ENCODE measurements at places on chromosomes 11 and 22.
A peak's percentile ranks its signal among the peaks of the same experiment; 100 is the strongest.

- DNase-seq = no peak
Measured at GRCh38 chr11:56642339-56642738, at the start of gene OR5AP2. OR5AP2 (minus strand) TSS chr11:56642439; CDS start chr11:56642439, 0 bp downstream.

DNA sequence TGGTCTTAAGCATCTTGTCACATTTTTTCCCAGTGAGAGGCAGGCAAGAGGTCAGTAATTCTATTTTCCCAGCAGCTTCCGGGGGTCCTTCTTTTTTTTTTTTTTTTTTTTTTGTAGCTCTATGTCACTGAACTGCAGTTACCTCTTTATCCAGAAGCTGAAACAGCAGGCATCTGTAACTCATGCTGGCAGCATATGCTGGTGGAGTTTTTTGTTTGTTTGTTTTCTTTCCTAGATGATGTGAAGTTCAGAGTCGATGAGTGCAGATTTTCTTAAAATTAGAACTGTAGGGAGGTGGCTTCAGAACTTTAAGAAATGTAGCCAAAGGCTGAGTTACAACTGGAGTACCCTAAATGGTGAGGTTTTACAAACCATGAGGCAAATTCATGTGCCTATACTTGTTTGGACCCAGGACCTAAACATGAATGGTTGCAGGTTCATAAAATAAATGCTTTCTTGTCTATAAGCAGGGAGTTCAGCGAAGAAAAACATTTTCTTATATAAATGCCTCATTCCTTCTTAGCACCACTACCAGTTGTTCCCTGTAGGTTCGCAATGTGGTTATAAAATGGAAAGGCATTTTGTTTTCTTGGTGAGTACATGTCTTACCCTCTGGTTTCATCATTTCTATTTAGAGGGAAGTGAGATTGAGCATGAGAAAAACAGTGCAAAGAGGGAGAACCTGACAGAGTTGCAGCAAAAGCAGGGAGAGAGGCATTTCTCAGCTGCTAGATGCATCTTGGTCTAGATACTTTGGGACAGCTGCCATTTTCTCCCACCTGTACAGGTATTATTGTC, 84.0 kb downstream of the TRIM44 start:
- no peak for DNase-seq

DNA sequence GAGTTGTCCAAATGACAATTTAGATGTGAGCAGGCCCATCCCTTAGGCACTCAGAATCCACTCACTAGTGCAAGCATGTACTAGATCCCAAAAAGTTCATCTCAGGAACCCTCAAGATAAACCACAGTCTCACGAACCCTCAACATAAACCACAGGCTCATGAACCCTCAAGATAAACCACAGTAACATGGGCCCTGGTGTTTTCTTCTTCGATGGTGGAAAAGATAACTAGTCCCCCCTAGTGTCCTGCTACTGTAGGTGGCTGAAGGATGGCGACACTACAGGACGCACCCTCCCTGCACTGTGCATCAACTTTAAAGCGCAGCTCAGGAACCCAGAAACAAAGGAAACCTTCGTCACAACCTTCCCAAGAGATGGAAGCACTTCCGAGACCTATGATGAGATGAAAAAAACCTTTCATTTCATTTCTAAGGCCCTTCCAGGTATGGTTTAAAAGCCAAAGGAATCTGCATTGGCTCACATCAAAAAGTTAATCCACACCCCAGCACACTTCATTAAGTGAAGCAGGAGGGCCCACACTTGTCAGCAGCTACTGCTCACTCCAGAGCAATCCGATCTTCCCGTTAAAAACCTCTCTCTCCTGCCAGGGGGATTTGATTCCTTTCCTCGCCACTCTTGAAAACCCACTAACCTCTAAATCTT, 2.4 kb downstream of the LARGE1 start:
- no peak for DNase-seq

DNA sequence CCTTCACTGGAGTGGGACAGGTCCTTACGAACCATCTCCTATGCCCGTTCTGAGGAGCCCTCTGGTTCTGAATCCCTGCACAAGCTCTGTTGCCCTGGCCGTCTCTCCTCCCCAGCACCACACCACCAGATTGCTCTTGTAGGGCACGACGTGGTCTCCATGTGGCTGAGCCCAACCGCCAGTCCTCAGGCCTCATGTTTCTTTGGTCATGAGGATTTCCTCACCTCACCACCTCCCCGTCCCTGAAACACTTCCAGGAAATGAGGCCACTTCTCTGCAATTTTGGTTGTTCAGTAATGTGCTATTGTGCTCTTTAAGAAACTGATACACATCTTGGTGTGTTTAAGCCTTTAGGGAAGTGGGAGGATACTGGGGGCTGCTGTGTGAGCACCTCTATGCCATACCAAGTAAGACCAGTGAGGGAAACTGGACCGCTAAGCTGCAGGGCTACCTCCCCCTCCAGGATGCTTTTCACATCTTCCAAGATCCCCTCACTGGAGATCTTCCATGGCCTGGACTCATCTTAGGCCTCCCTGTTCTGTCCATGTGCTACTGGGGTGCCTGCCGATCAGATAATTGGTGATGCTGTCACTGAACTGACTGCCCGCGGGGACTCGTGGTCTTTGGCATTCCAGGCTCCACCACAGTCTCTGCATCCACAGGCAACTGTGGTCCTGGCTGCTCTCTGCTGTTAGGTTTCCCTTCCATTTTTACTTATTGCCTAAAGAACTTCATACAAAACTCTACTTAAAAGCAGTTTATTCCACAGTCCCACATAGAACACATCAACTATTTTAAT, 21.9 kb downstream of the DRICH1 start:
- no peak for DNase-seq

GRCh38 chr11:35617687-35618496, at the start of gene FJX1:
FJX1 (plus strand) TSS chr11:35618460; CDS start chr11:35618637, 177 bp downstream.
- DNase-seq = peak; percentile 62

- DNase-seq = no peak
Measured at GRCh38 chr11:65381716-65382032, 772 bp downstream of the SLC25A45 start.

DNA sequence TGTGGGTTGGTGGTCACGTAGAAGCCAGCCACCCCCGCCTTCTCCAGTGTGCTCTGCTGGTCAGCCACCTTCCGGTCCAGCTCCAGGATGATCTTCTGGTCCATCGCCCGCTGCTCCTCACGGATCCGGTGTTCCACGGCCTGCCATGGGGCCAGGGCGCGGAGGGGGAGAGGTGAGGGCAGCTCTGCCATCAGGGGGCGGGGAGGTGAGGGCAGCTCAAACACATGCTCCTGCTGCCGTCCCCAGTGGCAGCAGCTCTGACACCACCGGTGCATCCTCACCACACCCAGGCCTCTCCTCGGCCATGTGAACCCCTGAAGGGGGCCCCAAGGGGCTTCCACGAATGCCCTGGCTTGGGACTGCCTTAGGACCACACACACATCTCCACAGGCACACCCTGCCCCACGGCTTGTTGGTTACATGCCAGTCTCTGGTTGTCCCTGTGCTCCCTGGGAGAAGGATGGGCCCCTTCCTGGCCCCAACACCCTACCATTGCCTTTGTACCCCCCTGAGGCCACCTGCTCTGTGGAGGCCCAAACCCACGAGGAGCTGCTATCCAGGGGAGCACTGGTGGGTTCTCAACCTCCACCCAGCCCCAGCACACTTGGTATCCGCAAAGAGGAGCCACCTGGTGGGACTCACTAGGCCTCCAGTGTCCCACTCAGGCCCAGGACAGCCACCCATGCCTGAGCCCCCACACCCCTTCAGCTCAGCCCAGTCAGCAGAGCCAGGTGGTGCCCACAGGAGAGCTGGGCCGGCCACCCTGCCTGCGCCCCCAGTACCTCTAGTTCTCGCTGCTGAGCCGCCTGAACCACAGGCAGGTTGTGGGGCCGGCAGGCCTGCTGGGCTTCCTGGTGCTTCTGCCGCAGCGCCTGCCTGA, 4.3 kb downstream of the DGCR6L start:
- DNase-seq = no peak

DNA sequence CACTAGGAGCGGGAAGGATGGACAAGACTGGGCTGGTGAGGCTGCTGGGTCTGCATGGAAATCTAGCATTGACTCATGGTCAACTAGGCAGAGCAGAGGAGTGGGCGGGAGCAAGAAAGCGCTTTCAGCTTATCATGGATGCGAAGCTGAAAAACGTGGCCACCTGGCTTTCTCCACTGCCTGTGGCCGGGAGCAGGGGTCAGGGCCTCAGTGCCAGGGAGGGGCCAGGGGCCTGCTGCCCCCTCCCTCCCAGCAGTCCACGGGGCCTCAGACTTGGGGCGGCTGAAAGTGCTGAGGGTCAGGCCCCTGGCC, 45.5 kb downstream of the ALX4 start:
- no peak for DNase-seq

DNA sequence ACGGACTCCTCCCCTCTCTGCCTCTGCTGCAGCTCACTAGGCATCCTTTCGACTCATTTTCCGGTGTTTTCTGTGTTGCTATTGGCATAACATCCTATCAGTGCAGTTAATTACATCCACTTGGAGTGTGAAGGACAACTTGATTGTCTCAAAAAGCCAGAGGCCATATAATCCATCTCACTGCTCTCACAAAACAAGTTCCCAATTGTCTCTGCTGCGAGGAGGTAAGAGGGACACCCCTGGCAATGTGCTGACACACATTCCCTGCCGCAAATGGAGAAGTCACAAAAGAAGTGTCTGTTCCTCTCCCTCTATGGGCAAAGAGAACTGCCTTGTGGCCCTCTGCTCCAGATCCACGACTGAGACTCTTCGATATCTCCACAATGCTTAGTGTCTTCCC, 618.4 kb downstream of the OPCML start:
- no peak for DNase-seq

DNA sequence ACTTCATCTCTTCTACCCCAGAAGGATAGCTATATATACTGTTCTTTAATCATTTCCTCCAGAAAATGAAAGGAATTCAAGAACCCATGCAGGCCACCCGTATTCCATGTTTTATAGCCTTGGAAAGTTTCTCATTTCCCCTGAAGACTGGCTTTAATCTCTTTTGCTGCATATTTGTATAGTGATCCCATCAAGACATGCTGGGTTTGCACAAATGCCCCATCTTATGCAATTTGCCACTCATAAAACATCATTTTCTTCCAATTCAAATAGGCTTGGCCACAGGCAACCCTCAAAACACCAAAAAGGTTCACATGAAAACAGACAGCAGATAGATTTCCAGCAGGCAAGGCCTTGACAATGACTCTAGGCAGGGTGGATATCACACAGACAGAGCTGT, 28.3 kb upstream of the APOA1 start:
- no peak for DNase-seq

DNA sequence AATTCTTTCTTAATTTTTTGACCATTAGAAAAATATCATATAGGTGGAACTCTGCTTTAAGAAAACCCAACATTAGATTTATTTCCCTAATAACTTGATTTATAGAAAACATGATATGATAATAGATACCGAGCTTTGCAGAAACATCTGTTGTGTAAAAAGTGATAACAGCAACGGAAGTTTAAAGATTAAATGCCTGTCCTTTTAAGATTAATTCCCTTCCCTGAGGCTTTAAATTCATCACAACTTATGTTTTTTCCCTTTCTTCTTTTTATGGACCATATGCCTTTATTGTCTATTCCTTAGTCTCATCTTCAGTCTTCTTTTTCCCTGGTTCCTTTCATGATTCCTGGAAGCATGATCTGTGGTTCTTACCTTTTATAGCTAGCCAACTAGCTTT, 1.9 kb downstream of the USP47 start:
- DNase-seq = no peak

DNA sequence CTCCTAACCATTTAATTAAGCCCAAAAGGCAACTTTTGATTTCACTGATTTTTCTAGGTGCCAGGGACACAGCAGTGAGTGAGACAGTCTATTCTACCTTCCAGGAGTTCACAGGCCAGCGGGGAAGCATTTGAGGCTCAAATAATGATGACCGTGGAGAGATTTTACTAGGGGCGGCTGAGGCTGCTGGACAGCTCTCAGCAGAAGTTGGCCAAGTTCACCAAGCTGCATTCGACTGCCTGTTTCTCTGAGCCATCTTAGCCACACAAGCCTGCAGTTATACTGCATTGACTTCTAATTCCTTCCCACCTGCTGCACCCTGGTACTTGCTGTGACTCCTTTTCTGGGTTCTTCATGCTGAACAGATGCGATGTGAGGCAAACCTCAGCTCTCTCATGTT, 168.9 kb upstream of the TBCEL start:
- no peak for DNase-seq

DNA sequence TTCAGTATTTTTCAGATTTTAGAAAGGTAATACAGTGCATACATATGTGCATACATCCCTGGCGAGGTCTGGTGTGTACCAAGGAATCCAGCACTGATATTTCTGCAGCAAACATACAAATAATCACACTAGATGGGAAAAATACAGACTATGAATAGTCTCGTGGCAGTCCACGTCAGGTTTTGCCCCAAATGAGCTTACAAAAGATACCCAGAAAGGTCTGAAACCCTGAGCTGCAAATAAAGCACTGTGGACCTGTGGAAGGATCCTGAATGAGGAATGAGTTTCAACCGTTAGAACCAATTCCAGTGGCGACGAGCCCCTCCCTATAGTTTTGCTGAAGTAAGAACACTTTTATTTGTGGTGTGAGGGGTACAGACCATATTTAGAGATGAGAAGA, 24.5 kb downstream of the MAPK1 start:
- DNase-seq = no peak

DNA sequence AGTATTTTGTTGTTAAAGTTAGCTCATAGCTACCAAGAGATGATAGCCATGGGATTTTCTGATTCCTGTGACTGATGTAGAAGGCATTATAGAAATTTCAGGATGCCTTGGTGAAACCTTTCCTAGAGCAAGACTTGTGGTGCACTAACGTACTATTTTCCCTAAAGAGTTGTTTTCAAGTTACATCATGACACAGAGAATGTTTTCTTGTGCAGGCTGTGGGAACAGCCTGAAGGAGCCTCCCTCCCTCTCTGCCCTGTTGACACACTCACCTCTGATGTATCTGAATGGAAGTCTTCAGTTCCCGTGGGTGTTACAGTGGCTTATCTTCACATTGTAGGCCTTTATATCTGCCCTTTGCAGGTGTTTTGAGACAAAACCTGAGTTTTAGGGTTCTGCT, 121.6 kb downstream of the LDLRAD3 start:
- DNase-seq = no peak

GRCh38 chr11:123544631-123545375, 109.6 kb downstream of the SCN3B start:
- no peak for DNase-seq

- DNase-seq = no peak
Measured at GRCh38 chr11:119803726-119804294, 74.8 kb upstream of the NECTIN1 start.

DNA sequence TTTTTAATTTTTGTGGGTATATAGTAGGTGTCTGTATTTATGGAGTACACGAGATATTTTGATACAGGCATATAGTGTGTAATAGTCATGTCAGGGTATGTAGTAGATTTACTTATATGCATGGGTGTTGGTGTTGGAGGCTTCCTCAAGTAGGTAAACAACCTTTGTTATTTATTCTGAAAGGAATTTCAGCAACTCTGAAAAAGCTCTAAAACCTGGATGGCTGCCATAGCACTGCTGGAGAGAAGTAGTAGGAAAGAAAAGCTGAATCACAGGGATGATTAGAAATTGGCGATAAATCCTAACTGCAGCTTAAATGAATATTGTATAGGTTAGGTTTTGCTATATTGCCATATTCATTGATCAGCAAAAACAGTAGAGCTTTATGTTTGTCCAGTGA, 44.4 kb upstream of the ST14 start:
- DNase-seq = no peak

GRCh38 chr11:78586452-78587046, 11.9 kb upstream of the NARS2 start:
- no peak for DNase-seq
